ENCODE measurements at places on chromosomes 1 and 21.

DNA sequence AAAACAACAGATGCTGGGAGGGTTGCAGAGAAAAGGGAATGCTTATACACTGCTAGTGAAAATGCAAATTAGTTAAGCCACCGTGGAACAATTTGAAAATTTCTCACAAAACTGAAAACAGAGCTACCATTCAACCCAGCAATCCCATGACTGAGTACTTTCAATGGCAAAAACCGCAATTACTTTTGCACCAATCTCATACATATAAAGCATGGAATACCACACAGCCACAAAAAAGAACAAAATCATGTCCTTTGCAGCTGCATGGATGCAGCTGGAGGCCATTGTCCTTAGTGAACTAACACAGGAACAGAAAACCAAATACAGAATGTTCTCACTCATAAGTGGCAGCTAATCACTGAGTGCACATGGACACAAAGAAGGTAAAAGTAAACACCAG is 6.3 kb upstream of the OR2T8 start:
- DNase-seq, result no peak

GRCh38 chr1:217712925-217713597 is 81.9 kb downstream of the SPATA17 start:
- DNase-seq, result no peak

GRCh38 chr1:170162459-170163246 is 16.9 kb downstream of the NTMT2 start:
- DNase-seq, result peak; percentile 81

DNA sequence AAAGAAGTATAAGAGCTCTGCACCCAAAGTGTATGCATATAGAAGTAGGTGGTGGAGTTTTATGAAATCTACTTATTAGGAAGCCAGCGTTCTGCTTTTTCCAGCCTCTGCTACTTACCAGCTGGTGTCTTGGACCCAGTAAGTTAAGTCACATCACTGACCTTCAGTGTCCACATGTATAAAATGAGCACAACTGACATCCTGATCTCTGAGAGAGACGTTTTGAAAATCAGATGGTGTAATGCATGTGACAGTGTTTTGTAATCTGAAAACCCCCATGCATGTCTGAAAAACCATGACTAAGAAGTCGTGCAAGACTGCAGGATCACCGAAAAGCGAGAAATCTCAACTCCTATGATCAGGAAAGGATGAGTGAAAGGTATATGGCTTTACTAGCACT is 2.0 kb downstream of the CR1 start:
- DNase-seq, result no peak

GRCh38 chr1:32307324-32307723 is 15.4 kb downstream of the HDAC1 start:
- DNase-seq, result no peak

DNA sequence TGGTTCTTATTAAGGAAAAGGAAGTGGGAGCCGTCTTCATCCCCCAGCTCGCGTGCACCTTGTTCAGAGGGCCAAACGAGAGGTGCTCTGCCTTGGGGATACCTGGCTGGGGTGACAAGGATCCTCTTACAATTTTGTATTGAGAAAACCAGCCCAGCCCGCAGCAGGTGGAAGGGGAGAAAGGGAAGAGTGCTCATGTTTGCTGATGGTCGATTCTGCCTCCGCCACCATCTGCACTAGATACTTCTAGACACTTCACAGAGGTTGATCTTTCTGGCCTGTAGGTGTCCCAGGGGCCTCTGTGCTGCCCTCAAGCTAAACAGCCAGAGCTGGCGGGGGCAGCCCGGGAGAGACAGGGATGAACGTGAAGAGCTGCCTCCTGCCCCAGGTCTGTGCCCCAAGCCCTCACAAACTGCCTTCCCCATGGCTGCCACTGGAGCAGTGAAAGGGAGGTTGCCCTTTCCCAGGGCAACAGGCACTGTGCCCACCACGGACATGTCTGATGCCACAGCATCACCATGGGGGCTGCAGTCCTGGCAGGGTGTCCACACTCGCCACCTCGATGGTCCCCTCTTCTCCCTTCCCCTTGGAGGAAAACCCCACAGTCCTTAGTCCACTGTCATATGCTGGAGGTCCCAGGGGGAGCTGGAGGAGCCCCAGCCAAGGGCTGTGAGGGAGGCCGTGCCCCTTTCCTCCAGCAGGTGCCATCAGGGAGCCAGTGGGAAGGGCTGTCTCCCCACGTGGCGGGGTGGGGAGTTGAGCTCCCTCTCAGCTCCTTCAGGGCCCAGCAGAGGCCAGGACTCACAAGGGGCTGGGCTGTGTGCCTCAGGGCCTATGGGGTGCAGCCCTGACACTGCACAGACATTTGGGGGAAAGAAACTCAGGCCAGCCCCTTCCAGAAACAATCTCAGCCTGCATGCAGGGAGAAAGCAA is 8.1 kb downstream of the ADPRS start:
- DNase-seq, result no peak

DNA sequence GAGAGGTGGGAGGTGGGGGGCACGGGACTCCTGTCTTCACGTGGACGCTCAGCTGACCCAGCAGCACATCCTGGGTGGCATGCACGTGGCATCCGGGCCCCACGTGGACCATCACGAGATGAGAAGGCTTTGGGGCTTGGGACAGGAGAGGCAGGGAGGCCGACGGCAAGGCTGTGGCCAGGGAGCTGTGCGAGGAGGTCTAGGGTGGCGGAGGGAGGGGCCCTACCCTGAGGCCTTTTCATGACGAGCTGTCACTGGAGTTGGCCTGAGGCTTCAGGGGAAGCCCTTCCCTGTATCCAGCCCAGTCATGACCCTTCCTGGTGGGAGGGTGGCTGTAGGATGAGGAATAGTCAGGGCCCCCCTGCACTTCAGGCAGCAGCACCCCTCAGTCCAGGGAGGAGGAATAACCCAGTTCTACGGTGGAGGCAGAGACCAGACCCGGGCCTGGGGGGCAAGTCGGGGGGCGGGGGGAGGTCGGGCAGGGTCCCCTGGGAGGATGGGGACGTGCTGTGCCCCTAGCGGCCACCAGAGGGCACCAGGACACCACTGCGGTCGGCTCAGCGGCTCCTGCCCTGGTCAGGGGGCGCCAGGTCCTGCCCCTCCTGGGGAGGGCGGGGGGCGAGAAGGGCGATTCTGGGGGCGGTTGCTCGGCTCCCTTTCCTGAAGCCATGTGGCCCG is 2.0 kb upstream of the PERM1 start:
- DNase-seq, result no peak

DNA sequence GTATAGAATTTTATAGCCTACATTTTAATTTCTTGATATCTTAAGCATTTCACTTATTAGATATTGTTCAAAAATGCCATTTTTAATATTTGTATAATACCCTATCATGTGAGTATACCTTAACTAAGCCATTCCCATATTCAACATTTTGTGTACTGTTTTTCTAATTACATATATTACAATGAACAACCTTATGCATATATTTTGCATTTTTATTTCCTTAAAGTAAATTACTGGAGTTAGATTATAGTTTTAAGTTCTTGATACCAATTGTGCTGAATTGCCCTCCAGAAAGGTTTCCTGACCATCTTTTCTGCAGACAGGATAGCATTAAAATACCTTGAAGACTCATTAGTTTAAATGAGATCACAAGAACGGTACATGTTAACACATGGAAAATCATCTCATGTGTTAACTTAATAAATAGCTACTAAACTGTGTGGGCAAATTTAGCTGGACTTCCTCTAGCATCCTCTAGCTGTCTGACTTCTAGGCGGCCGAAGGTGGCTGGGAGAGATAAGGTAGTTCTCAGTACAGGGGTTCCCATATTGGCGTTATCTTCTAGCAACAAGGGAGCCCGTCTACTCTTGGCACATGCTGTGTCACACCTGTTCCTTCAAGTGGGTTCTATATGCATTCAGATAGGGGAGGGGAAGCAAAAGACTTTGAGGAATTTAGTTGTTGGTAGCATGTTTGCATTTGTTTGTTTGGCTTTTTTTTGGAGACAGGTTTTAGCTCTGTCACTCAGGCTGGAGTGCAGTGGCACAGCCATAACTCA is 8.9 kb downstream of the DCLRE1B start:
- peak; percentile 42 for DNase-seq

DNA sequence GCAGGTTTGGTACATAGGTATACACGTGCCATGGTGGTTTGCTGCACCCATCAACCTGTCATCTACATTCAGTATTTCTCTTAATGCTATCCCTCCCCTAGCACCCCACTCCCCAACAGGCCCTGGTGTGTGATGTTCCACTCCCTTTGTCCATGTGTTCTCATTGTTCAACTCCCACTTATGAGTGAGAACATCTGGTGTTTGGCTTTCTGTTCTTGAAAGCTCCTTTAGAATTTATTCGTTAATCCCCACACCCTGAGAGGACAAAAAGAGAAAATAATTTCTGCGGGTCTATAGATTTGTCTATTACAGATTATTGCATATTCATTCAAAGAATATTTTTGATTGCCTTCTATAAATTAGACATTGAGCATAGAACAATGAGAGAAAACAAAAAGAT is 455.5 kb downstream of the PLPP3 start:
- DNase-seq, result no peak

DNA sequence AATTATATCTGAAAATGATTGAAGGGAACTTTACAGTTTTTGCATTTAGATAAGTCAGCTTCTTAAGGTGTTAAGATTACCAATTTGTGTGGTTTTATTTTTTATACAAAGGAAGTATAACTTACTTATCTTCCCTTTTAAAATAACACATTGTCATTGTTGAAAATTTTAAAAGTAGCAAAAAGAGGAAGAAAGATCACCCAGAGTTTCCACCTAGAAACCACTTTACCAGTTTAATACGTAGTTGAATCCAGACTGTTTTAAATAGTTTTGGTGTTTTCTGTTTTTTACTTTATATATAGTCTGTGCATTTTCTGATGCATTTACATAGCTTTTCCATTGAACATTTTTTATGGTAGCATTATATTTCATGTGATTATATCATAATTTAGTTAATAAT is 6.1 kb downstream of the CCDC18 start:
- DNase-seq, result no peak

- DNase-seq, result no peak
Measured at GRCh38 chr1:9482816-9483572, 56.3 kb upstream of the SLC25A33 start.

GRCh38 chr1:6491480-6491962 is at the start of gene PLEKHG5:
TSS of gene PLEKHG5 (minus strand) at chr1:6491667. CDS start at chr1:6477571, 14,096 bp downstream.
- no peak for DNase-seq

GRCh38 chr1:29716306-29716705 is 480.0 kb downstream of the PTPRU start:
- DNase-seq, result no peak

DNA sequence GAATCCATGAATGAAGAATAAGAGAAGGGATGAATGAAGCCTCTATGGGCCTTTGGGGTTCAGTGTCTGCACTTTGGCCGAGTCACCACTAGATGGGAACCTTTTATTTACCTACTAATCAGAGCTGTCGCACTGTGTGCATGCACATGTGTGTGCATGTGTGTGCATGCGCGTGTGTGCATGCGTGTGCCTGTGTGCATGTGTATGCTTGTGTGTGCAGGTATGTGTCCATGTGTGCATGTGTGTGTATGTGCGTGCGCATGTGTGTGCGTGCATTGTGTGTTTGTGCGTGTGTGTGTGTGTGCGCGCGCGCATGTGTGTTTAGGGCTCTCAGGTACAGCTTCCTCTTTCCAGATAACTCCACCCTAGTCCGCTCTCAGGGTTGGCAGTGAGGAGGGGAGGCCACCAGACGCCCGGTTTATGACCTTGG is 20.4 kb upstream of the UBXN10 start:
- DNase-seq, result no peak

DNA sequence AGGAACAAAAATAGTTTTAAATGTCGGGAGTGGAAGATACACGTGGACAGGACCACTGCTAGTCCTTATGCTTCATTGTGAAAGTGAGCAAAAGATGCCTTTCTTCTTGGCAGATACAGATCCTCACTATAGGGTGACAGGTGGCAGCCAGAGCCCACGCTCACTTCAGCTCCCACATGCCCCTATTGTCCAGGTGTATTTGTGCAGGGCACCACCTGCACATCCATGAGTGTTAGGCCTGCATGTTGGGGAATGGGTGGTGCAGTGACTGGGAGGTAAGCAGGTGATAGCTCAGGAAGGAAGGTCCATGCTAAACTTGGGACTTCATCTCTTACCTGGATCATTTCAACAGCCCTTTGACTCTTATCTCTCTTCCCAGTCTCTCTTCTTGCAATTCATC is 27.4 kb downstream of the SLC5A9 start:
- DNase-seq, result no peak

GRCh38 chr1:213326281-213327016 is 275.4 kb downstream of the RPS6KC1 start:
- no peak for DNase-seq

DNA sequence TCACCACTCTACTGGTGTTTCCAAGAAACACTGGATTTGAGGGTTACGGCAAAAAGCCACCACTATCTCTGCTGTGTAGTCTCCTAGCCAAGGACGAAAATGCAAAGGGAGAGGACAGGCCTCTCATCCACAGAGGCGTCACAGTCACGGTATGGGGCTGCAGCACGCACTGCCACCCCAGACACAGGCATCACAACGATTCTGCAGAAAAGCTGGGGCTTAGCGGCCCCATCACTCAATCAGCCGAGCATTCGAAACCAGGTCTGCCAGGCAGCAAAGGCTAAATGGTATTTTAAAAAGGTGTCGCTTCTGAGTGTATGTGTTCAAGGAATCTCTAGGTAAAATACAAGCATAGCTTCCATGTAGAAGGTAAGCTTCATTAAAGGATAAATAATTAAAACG is 1.4 kb downstream of the RIPK4 start:
- no peak for DNase-seq

DNA sequence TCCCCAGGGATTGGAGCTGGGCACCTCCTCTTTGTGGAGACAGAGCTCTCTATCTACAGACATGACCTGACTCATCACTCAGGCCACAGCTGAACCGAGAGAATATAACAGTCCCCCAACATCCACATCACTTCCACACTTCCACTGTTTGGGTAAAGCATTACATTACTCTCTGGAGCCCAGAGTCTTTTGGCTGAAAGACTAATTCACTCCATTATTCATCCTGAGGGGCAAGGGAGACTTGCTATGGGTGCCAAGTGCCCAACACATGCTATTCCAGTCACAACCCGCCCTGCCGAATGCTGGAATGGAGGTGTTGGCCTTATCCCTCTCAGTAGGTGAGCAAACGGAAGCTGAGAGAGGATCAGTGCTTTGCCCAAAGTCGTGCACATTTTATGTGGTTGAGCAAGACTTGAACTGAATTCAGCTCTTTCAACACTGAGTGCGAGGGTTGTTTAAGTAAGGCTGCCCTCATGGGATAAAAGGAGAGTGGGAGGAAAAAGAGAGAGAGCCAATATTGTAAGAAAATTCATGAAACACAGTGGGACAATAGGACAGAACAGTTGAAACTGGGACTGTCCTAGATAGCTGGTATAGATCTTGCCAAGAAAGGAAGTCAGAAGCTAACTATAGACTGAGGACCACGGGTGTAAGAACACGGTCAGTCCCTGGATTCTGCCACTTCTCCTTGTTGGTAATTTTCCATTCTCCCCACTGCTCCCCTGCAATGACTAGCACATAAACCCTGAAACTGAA is 13.5 kb upstream of the CHI3L1 start:
- no peak for DNase-seq
